RWPE2 (cell line): ENCODE measurements at places on chromosomes 3 and 15.

GRCh38 chr3:56468184-56469106 is at the start of gene ERC2:
ERC2 (minus strand) TSS chr3:56468467.
- no peak for DNase-seq

DNA sequence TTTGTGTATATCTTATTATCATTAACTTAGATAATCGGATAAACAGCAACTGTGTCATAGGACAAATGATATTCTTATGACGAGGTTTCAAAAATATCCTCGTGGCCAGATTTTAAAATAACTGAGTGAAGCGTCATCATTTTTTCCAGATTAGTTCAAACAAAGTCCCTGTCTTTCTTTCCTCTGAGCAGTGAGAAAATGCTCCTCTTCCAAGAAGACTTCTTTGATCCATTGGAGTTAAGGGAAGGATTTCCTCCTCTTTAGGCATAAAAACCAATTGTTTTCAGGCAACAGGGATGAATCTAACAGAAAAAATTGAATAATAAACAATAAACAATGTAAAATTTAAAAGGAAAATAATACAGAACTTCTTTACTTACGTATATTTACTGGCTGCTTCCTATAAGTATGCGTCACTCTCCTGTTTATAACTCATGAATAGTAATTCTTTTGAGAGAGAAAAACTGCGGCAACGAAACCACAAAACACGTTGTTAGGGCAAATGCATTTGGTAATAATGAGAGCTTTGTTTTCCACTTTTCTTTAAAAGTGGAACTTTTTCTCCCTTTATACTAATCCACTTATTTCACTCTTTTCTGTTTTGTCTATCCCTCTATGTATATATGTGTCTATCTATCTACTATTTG is 419.4 kb upstream of the ONECUT1 start:
- DNase-seq, result no peak

GRCh38 chr3:123648696-123649405 is 64.0 kb upstream of the HACD2 start:
- DNase-seq, result no peak

- DNase-seq, result no peak
Observed at GRCh38 chr3:164879201-164879600, 199.1 kb downstream of the SI start.

DNA sequence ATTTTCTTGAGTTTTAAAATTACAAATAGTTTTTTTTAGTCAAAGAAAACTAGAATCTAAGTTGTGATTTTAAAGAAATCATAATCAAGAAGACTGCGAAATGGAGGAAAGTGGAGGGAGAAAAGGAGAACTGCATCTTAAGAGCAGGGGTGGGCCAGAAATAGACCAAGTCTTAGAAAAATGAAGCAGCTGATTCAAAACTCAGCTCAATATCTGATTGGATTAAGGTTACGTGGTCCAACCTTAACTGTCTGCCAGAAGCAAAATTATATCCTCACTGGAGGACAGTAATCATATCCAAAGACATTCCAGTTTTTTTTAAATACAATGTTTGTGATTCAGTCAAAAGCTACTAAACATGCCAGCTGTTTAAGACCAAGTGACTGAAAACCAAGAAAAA is 41.4 kb downstream of the CHSY1 start:
- DNase-seq, result no peak

DNA sequence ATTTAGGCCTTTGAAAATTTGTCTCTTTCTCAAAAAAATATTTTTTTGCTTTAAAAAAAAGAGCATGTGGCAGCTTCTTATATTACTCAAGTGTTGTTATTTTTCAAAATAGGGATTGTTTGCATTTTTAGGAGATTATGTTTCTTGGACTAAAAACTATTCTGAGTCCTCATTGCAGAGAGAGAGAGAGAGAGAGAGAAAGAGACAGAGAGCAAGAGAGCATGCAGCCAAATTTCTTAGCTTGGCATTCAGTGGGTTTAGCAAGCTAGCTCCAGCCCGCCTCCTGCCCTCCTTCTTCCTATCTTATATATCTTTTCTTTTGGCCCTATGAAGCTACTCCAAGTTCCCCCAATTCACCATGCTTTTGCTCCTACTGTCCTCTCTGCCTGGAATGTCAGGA is 55.7 kb downstream of the CEMIP start:
- DNase-seq, result no peak

DNA sequence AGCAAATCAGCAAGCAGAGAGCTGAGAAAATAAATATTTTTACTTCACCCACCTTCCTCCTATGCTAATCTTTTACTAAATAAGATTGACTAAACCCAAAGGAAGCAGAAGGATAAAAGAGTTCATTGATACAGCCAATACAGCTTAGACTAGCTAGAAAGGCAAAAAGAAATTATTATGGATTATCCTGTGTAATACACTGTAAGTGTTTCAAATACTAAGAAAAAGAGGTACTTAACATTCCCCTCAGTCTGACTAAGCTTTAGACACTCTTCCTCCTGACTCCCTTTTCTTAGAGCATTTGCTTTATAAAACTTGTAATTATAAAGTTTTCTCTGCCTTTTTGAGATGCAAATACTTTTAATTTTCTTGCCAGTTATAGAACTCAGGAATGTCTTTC is 848.9 kb upstream of the CADM2 start:
- DNase-seq, result no peak

DNA sequence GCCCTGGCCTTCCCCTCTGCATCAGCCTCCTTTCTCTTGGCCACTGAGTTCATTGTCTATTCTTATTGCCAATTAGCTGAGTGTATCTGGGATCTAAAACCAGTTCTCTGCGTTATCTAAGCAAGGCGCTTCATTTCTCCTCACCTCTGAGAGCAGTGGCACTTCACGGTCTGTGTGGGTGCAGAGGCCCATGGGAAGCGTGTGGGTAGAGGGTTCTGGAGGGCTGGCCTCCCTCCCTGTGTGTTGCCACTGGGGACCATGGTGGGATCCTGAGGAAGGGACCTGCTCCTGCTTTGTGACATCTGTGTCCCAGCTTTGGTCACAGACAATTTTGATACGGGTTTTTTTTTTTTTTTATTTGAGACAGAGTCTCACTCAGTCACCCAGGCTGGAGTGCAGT is 32.7 kb downstream of the EDEM1 start:
- DNase-seq, result no peak

GRCh38 chr3:183123891-183124290 is 24.6 kb upstream of the MCCC1 start:
- no peak for DNase-seq

DNA sequence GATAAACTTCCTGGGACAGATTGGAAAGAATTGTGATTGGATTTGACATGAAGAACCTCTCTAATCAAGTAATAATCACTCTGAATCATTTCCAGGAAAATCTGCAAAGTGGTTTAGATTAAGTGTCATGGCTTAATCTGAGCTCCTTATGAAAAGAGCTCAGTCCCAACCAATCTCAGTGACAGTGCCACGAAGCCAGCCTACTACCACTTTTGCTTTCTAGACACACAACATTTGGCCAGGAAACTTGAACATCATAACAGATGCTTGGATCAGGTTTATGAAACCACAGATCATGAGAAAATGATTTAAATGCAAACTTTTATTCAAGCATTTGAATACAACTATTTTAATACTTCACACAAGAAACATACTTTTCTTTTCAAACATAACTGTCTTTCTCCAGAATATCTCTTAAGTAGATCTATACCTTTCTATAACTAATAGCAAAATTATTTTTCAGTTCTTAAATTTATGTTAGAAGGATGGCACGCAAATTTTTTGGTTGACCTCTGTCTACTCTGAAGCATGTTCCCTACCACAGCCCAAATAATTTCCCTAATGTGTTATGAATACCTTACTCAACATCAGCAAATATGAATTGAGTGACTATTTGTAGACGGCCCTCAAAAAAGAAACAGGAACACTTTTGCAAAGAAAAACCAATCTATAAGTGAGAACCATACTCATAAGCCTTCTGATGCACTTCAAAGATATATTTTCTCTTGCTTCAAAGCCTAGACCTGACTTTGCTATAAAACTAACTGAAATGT is 495.0 kb upstream of the ZNF385D start:
- no peak for DNase-seq

GRCh38 chr3:129226374-129226773 is 23.0 kb upstream of the COPG1 start:
- peak; percentile 87 for DNase-seq

DNA sequence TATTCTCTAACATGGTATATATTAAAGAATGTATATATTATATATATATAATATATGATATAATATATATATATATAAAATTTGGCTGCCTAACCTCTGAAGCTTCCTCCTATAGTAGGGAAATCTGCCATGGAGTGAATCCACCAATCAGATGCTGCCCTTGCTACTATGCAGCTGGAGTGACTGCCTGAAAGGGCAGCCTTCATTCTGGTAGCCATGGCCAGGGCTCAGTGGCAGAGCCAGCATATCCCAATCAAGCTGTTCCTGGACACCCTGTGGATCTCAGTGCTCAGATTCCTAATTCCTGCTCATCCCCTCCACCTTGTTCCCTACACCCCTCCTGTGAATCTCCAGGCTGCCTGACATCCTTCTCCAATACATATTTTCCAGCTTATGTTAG is 2.2 kb upstream of the SH3GL3 start:
- DNase-seq, result no peak

GRCh38 chr3:29757054-29757777 is 476.3 kb downstream of the RBMS3 start:
- DNase-seq, result no peak

DNA sequence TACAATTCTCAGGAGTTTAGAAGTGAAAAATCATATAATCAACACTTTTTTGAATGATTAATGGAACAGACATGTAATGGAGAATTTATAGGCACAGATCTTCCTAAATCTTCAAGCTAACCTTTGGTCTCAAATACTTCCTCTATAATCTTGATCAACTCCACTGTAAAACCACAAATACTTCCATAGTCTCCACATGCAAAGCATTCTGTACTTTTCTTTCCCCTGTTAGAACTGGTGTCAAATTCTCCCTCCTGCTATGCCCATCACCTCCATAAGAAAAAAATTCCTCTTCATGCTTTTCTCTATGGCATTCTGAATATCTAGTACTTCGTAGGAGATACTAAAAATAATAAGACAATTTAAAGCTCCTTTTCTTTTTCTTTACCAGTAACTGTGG is 214.3 kb downstream of the ADAMTS9 start:
- no peak for DNase-seq

GRCh38 chr3:54604495-54604894 is 323.4 kb downstream of the LRTM1 start:
- no peak for DNase-seq

DNA sequence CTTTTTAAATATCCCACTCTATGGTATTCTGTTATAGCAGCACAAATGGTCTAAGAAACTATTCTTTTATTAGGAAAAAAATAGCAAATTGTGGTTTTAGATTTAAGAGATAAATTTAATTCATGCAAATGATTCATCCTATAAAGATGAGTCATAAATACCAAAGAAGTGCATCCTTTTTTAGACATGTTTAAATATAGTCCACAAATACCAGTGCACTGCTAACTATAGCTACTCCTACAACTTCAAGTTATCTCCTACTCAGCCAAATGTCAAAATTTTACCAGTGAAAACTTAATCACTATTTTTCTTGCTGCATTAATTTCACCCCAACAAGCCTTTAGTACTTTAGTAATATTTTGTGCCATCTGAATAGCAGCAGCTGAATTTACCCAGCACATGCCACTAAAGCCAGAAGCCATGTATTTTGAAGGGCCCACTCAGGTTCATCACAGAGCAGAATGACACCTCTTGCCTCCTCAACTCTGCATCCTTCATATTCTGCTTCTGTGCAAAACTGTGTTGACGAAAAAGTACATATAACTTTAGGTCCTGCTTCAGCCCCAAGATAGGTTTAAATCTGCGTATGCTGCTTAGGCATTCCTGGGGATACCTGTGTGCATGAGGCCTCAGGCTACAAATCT is 24.9 kb downstream of the CX3CR1 start:
- DNase-seq, result no peak

DNA sequence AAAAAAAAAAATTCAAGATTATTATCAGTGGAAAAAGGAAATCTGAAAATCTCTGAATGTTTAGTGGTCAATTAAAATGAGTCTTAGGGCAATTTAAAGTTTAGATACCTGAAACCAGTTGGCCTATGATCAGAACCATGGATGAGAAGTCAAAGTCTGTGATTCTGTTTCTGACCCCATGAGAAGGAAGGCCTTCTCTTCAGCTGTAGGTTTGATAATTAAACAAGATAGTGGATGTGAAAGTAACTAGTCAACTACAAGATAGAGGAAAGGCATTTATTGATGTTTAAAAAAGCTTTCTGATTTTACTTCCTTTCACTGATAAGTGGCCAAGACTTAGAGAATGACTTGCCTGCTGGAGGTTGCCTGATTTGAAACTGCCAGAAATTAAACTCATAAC is 8.7 kb downstream of the PLS1 start:
- no peak for DNase-seq

- DNase-seq, result no peak
Observed at GRCh38 chr3:13207975-13208705, 134.9 kb upstream of the IQSEC1 start.

- DNase-seq, result peak; percentile 80
Observed at GRCh38 chr15:62390791-62391640, 225.9 kb upstream of the C2CD4B start.

GRCh38 chr3:100516838-100517237 is 24.4 kb downstream of the TMEM45A start:
- no peak for DNase-seq

GRCh38 chr3:115611630-115612029 is 11.7 kb upstream of the GAP43 start:
- no peak for DNase-seq

DNA sequence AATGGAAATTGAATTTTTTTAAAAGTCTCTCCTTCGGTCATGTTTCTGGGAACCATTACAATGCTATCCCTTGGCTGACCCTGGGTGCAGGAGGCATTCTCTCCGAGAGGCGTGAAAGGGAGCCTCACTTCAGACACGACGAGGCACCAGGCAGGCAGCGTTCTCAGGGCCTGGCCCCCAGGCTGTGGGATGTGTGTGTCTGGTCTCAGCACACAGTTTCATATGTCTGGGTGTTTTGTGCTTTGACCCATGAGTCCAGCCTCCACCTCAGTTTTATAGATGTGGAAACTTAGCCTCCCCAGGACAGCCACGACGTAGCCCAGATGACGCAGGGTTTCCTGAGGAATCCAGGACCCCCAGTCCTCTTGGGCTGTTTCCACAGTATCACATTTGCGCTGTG is 34.0 kb downstream of the FGD5 start:
- DNase-seq, result no peak
